ENCODE measurements at places on chromosomes 1 and 21.

DNA sequence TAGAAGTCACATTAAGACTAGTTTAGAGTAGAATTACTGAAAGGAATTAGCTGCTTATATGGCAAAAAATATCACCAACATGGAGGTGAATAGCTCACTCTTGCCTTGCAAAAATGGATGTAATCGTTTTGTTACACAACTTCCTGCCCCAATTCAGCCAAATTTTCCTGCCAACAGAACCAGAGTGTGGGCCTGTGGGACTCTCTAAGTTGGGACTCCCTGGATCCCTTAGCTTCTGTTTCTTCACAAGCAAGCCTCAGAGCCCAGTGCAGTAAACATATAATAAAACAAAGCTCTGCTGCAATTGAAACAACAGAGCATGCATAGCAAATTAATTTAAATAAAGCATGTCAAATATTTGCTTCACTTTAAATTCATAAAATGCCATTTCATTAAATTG is 232.5 kb downstream of the TNR start:
- no peak for DNase-seq

DNA sequence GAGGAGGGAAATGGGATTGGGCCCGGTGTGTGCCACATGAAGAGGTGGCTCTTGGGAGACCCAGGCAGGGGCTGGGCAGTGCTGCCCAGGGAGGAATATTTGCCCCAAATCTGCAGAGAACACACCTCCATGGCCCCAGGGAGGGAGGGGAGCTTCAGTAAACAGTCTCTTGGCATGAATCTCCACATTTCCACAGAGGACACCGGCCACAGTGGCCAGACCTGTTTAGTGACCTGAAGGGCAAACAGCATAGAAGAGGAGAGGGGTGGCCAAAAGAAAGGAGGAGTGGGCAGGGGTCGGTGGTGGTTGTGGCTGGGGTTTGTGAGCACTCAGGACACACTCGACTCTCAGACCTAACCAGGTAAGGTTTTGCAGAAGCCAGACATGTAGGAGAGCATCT is 54.0 kb upstream of the IFFO2 start:
- DNase-seq, result no peak

GRCh38 chr21:41201385-41201784 is 33.4 kb downstream of the BACE2 start:
- DNase-seq, result no peak

DNA sequence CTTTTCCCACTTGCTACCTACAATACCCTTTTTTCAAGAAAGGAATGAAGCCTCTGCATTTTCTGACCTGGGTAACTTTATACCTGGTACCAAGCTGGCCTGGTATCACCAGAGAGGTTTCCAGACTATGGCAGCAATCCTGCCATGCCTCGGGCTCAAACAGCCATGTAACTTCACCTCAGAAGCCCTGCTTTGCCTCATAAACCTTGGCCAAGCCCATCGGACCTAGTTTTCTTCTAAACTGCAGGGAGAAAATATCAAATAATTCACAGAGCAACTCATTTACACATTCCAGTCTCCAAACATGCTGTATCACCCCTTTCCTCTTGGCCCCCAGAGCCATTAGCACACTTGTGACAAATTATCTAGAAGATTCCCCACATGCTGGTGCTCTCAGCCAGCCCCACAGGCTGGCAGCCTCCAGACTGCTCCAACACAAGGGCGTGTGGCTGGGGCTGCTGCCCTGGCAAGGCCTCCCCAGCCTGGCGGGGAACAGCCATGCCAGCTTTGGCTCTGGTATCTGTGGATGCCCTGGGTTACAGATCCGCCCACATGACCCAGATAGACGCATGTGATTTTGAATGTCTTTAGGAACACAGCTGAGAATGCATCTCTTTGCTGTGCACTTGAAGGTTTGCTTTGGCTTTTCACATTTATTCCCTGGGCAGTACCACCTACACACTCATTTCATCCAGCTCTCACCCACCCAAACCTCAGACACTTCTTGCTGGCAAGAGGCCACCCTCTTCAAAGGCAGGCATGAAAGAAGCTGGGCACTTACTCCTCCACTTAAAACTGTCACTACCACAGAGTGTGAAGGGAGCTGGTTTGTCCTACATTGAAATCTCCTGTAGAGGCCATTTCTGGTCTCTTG is 70.0 kb upstream of the BCAR3 start:
- DNase-seq, result no peak

- no peak for DNase-seq
Measured at GRCh38 chr1:224733027-224733911, 117.2 kb downstream of the CNIH3 start.

GRCh38 chr1:13722808-13723360 is 22.9 kb downstream of the PRDM2 start:
- no peak for DNase-seq

GRCh38 chr1:60889709-60890108 is 192.7 kb upstream of the NFIA start:
- no peak for DNase-seq

GRCh38 chr1:116769104-116769452 is 14.8 kb downstream of the CD2 start:
- peak; percentile 21 for DNase-seq

- no peak for DNase-seq
Measured at GRCh38 chr1:41813226-41813625, 105.5 kb downstream of the HIVEP3 start.

- DNase-seq, result no peak
Measured at GRCh38 chr1:80566867-80567266, 1233.9 kb upstream of the ADGRL2 start.

DNA sequence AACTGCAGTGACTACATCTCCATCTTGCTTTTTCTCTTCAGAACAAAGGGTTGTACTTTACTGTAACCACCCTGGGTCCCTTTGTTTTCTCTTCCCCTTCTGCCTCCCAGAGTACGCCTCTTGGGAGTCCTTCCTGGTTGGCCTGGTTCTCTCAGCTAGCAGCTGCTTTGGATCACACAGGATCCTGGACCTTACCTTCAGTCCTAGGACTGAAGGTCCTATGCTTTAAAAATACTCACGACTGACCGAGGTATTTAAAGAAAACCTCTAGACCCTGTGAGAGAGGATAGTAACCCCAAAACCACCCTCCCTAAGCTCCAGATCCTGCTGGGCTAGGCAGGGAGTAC is 4.8 kb downstream of the TRIM45 start:
- DNase-seq, result no peak

DNA sequence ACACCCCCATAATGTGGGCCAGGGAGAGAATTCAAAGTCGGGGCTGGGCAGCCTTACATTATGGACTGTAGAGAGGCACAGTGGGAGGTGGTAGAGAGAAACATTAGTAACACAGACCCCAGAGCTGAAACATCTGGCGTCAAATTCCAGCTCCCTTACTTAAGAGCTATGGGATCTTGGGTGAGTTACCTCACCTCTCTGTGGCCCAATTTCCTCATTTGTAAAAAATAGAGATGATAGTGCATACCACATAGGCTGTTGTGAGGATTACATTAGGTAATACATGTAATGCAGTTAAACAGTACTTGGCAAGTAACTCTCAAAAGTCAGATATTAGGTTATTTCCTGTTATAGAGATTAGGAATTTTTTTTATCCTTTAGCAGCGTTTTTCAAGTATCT is 160.5 kb upstream of the KIAA0040 start:
- no peak for DNase-seq

DNA sequence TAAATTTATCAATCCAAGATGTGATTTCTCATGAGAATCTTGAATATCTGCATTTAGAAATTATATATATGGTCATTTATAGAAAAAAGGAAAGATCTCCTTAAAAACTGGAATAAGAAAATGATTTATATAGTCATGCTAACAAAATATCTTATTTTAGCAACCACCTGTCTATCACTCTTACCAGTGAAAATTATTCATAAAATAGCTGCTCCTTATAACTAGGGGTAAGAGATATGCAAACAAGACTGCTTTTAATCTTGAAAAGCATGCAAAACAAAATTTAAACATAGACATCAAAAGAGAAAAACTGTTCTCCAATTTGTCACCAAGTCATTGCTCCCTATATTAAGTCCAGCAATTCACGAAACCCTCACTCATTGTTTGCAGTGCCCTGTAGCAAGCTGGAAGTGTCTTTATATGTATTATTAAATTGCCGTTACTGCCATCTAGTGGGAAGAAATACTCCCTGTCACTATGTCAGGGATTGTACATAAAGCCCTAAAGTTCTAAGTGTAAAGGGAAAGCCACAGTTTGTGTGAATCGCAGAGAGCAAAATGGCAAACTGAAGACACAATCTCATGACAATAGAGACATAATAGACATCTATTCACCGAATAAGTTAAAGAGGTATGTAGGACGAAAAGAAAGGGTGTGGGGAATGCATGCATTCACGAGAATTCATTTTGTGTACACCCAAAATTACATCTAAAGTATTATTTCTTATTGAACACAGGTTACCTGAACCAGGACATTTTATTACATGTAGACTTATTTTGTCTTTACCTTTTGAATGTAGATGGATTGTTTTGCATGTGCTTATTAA is 600.5 kb downstream of the USP25 start:
- DNase-seq, result peak; percentile 51

GRCh38 chr21:26098772-26099397 is 71.7 kb downstream of the APP start:
- no peak for DNase-seq

GRCh38 chr1:230186874-230187273 is 119.8 kb downstream of the GALNT2 start:
- DNase-seq, result no peak

DNA sequence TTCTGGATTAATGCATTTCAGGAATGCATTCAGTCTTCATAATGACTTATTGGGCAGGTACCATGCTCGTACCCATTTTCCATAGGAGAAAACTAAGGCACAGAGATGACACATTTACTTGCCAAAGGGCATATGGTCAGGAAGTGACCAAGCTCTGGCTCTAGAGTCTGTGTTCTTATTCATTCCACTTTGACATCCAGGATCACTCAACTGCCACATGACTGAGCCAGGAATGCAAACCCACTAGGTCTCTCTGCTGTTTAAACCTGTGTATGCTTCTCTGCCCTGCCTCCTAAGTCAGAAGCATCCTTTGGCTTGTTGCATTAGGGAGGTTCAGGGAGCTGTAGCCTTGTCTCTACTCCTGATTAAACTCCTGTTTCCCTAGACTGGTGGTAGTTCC is 7.5 kb downstream of the KAZN start:
- DNase-seq, result no peak

DNA sequence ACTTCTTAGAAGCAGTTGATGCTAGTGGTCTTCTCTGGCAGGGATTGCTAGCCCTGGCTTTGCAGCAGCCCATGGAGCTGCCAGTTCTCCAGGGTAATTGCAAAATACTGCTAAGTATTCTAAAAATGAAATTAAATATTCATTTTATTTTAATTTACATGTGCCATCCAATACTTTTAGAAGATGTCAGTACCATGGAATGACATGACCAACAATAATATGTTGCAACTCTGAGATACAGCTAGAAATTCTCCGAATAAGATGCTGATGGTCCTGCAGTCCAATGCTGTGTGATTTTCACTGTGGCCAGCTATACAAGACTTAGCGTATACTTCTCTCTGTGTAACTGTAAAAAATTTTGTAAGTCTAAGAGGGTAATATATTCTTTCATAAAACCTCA is 20.0 kb upstream of the WARS2 start:
- DNase-seq, result no peak

DNA sequence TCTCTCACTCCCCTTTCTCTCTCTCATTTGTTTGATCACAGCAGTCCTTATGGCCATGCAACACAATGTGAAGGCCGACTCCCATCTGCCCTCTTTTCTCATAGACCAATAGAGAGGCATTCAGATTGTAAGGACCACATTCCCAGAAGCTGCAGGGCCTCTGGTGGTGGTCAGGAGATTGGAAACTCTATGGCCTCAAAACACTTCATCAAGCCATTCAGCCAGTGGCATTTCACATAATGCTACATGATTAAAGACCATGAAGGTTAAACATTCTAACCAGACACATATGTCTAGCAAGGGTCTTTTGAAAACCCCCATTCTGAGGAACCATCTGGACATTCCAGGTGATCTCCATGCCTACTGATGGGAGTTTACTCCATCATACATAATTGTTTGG is 769.5 kb upstream of the CXADR start:
- no peak for DNase-seq

GRCh38 chr1:204994086-204994862 is 48.7 kb upstream of the CNTN2 start:
- no peak for DNase-seq

DNA sequence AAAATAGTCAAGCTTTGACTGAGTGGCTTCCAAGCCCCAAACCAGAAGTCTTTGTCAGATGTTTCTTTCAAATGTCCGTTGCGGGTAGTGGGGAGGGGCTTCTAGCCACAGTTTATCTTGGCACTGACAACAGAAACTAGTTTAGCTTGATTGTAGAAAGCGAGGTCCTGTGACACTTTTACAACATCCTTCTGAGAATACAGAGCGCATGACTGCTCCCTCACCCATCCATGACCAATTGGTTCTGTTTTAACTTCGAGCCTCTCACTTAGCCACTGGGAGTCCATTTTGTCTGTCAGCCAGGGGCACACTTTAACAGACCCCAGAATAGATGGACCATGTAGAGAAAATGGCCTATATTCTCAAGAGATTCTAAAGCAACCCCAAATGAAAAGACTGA is 199.2 kb upstream of the ST6GALNAC5 start:
- DNase-seq, result no peak
